ENCODE measurements at places on chromosomes 4 and X.

DNA sequence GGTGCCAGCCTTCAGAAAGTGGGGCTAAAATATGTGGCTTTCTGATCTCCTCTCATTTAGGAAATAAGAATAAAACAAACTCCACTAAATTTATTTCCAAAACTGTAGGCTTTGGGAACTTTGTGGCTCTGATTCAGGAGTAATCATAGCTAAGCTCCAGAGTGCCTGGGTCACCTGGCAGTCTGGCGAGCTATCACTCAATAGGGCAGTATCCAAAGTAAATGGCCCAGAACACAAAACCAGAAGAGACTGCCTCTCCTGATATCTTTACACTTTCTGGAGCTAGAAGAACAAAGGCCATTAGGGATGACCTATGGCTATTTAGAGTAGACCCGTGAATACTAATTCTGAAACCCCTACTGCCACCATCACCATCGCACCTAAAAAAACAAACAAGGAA, 17.0 kb upstream of the PPARGC1A start:
- no peak for DNase-seq

DNA sequence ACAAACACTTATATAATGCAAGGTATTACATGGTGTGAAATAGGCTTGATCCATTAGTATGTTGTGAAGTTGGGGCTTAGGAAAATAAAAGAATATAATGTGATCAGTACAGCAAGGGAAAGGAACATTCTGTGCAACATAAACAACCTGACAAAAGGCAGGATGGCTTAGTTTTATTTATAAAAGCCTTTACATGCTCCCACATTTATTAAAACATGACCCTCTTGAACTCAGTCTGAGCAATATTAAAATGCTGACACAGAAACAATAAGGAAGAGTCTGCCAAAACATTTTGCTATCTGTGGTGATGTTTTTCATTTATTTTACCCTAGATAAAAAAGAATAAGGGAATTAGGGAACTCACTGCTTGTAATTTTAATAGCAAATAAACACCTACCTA, 519.7 kb downstream of the PCDH7 start:
- no peak for DNase-seq

GRCh38 chrX:10367406-10367805, 210.6 kb downstream of the CLCN4 start:
- DNase-seq = no peak

- DNase-seq = no peak
These were observed 6.9 kb upstream of the HDAC6 start for GRCh38 chrX:48794911-48795515.
